Cortex of kidney (tissue), 1 donor: ENCODE measurements at places on chromosomes 7 and 10.

GRCh38 chr10:86199041-86199440, 167.6 kb downstream of the GRID1 start:
- no peak for DNase-seq

DNA sequence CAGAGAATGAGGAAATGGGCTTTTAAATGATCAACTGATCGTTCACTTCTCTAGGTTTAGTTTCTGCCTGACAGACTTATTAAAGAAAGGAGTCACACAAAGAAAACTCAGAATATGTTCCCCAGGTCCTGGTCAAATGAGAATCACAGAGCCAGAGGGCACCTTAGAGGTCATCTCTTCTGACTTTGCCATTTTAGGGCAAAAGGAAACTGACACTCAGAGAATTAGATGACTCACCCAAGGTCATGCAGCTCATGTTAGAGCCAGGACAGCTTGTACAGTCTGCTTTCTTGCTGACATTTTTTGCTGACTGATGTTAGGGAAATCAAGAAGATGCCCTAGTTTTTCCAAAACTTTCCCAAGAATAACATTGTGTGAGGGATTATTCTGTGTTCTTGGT, 312.7 kb upstream of the SP8 start:
- DNase-seq: no peak

GRCh38 chr7:135204876-135205275, 6.5 kb downstream of the WDR91 start:
- no peak for DNase-seq

GRCh38 chr10:23230582-23230981, 38.5 kb downstream of the PTF1A start:
- DNase-seq: no peak

DNA sequence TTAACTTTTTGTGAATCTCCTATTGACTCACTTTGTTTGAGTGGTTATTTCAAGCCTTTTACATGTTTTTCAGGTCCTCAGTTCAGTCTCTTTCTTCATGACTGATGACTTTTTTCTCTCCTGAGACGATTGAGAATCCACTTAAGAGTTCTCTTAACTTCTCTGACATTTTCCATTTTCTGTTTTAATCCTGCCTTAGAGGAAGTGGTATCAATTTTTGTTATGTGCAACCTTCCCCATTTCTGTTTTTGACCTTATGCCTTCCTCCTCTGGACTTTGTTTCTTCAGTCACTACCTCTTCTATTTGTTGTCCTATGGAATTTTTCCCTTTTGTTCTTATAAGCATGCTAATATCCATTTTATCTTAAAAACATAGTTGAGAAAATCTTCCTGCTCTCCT, 2.4 kb downstream of the PSMC2 start:
- no peak for DNase-seq

DNA sequence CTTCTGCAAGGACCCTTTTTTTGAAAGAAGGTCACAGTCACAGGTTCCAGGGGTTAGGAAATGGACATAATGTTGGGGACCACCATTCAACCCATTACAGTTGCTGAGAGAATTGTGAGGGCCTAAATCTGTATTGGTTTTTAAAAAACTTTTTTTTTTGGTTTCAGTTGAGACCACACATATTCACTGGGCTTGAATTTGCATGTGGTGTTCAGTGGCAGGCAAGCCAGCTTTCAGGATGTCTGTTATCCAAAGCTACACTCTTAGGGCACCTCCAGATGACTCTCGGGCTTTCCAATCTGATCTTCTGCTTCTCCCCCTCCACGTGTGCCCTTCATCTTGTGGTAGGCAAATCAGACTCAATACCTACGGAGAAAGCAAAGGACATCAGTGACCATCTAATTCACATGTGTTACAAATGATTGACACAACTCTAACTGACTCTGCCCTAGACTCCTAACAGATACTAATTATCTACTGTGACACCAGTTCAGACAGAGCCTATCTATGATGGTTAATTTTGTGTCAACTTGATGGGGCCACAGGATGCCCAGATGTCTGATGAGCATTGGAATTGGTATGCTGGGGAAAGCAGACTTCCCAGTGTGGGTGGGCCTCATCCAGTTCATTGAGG, 93.3 kb upstream of the ELMO1 start:
- no peak for DNase-seq

DNA sequence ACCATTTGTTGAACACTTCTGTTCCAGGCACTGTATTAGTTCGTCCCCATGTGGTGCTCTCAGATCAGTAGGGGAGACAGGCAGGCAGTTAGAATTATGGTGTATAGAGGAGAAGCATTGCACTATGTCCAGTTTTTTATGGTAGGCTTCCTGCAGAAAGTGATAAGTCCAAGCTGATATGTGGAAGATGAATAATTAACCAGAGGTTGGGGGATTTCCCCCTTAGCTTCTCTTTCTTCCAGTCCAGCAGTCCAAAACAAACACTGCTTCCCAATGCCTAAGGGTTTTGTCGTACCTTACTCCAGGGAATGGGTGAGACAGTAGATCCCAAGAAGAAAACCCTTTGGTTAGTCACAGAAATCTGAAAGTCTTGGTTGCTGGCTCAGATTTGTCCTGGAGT, 19.2 kb downstream of the HIF1AN start:
- no peak for DNase-seq

DNA sequence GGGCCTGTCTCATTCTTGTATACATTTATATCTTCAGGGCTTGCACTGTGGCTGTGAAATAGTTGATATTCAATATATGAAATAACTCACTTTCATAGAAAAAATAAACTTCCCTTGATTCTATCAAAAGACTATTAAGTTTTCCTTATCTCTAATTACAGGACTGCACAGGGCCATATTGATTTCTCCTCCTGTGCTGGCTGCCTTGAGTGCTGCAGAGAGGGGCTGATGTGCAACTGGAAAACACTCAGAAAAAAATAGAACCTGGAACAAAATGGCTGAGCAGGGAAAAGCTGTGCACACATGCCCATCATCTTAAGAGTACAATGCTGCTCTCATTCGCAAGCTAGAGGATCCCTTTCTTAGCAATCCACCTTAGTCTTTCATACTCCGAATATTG, 5.9 kb upstream of the HDAC9 start:
- no peak for DNase-seq

DNA sequence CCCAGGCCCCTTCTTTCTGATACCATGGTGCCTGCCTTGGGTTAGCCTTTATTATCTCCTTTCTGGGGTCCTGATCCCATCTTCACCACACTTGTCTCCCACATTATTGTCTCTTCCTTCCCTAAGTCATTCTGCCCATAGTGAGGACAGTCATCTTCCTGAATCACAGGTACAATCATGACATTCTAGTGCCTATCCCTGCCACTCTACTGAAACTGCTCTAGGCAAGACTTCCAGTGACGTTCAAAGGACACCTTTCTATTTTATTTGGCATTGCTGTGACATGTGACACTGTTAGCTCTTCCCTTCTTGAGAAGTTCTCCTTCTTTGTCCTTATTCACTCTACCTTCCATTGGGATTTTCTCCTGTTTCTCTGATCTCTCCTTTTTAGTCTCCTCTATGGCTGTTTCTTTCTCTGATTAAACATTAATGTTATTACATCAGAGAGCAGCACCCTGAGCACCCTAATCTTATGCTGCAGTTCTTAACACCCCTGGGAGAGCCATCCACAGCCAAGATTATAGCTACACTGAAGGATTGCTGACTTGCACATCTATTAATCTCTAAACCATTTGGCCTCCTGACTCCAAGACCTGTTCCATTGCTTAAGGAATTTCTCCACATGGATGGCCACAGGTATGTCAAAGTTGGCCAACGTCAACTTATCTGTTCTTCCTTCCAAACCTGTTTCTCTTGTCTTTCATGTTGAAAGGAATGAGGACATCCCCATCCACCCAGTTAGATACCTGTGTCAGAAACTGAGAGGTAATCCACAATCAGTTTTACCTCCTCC, 10.9 kb downstream of the MACC1 start:
- no peak for DNase-seq

DNA sequence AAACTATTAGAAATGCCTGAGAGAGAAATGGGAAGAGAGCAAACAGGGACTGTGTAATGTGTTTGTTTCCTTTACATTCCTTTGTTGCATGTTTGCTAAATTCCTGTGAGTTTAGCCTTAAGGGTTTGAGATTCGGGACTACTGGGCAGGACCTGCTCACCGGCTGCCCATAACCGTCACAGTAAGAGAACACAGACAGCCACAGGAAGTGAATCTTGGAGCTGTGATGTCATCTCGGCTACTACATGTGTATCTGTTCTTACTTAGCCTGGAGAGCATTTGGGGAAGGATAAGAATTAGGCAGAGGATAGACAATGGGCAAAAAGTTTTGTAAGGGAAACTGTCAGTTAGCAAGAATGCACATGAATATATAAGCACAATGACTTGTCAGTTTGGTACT, 485.1 kb upstream of the KLF6 start:
- no peak for DNase-seq

DNA sequence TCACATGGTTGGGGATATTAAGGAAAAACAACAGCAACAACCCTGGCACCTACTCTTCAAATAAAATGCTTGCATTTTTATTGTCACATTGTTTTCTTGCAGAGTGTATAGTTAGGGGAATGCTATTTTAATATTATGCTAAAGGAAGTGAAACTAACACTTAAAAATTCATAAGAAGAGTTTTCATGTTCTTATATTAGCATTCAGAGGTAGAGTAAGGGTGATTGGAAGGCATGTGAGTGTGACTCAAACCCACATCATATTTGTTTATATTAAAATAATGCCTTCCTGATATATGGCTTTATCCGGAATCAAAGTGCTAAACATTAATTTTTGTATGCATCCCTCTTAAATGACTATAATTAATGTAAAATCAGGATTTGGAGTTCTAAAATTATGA, 59.8 kb upstream of the TES start:
- no peak for DNase-seq

DNA sequence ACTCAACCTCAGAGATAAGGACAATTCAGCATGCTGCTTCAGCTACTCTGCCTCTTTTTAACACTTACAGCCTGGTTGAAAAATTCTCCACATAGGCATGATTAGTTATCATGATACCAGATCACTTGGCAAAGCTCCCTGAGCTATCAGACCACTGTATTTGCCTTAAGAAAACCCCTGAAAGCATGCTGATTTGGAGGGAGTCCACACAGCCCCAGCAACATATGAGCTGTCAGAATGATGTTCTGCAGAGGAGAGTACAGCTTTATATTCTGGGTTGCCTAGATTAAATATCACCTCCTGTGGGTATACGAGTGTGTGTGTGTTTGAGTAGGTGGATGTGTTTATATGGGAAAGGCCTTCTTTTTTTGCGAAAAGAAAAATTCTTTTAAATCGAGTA, 170.2 kb upstream of the CHRM2 start:
- DNase-seq: no peak

DNA sequence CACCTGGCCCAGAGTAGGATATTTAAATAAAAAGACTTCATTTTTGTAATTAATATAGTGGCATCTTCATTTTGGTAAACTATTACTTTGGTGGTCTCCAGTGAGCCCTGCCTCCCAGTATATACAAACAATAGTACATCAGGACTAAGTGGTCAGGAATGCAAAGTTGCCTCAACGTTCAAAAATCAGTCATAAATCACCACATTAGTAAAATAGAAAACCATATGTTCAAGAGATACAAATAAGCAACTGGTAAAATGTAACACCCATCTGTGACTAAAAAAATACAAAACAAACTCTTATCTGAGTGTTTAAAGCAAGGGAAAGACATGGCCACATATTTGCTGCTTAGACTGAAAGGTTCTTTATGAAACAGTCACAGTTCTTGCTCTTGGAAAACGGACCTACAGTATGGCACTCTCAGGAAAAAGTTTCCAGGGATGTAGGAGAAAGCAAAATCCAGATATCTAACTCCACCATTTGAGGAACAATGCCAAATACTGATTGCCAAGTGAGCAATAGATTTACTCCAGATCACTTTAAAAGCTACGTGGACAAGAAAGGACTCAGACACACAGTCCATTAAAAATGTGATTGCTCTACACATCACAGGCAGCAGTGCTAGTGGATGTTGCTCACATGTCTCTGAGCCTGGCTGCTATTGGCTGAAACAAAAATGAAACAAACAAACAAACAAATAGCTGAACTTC, 15.1 kb upstream of the RHOBTB1 start:
- DNase-seq: no peak

DNA sequence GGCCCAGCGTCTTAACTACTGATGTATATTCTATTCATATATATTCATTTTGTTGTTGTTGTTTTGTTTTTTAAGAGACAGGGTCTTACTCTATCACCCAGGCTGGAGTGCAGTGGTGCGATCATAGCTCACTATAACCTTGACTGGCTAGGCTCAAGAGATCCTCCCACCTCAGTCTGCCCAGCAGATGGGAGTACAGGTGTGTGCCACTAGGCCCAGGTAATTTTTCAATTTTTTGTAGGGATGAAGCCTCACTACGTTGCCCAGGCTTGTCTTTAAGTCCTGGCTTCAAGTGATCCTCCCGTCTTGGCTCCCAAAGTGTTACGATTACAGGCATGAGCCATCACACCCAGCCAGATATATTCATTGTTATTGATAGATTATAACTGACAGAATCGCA, 12.9 kb upstream of the STN1 start:
- DNase-seq: no peak

- DNase-seq: no peak
Measured at GRCh38 chr10:44051091-44051490, 333.8 kb downstream of the CXCL12 start.

- DNase-seq: no peak
Measured at GRCh38 chr10:86357041-86357440, 9.6 kb downstream of the GRID1 start.

DNA sequence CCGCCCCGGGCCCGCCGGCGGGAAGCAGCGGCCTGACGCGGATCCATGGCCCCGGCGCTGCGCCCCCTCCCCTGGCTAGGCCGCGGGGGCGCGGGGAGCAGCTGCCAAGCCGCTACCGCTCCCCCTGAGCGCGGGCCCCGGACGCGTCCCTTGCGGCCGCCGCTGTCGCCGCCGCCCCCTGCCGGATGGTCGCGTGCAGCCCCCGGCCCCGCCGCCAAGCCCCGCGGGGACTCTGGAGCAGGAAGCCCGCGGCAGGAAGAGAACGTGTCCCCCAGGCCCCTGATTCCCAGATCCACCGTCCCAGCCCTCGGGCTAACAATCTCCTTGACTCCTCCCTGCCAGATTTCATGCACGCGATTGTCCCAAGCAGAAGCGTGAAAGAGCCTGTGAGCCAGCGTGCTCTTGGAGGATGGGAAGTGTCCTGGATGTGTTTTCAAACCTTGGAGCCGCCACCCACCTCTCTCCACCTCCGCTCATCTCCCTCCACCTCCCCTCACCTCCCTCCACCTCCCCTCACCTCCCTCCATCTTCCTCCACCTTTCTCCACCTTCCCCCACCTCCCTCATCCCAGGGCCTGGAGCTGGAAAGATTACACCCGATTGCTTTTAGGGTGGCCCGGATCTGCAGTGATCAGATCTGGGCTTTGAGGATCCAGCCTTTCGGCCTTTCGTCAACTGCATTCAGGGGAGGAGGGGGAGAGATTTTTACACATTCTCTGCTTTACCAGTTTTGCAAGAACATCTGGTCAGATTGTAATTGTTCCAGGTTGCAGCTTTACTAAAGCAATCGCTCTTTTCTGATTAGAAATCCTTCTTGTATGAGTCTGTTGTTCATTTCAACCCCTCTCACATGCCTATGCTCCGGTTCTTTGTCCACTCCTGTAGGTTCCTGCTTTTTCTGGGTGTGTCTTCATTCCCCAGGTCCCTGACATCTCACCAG, 570 bp upstream of the PRTFDC1 start:
- no peak for DNase-seq
